ENCODE measurements at places on chromosomes 6 and 20.
A peak's percentile ranks its signal among the peaks of the same experiment; 100 is the strongest.

GRCh38 chr6:104574135-104574750 lies 285.5 kb downstream of the HACE1 start:
- peak; percentile 50 for DNase-seq

GRCh38 chr6:16306334-16306733 lies 67.9 kb downstream of the GMPR start:
- DNase-seq = peak; percentile 58

DNA sequence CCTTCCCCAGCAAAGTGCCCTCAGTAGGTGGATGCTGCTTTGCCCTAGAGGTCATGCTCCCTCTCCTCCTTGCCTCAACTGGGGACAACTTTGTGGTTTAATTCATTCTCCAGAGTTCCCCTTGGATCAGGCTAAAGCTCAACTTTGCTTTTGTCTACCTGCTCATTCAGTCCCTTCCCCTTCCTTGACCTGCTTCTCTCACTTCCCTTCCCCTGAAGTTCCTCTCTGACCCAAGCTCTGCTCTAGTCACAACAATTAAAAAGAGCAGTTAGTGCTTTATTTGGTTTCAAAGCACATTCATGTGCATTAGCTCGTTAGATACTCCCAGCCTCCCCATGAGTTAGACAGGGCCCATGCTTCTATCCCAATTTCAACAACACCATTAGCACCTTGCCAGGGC lies 71.3 kb downstream of the DZANK1 start:
- DNase-seq = no peak

DNA sequence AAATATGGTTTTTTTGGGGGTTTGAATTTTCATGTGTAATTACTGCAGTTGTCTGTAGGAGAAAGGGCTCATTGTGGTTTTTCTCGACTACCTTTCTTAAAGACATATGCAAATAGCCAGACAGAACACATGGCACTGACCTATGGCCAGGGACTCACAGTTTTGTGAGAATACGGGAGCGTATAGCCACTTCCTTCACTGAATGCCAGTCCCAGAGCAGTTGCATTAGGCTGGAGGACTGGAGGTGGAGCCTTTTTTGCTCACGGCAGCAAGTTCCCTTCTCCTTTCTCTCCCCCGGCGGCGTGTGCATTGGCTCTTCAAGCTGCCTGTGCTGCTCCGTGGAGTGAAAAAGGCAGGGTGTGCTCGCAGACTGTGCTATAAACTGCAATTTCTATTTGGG lies 114.9 kb downstream of the AKAP7 start:
- peak; percentile 79 for DNase-seq

- no peak for DNase-seq
Measured at GRCh38 chr6:13383328-13384163, 55.2 kb upstream of the TBC1D7 start.

DNA sequence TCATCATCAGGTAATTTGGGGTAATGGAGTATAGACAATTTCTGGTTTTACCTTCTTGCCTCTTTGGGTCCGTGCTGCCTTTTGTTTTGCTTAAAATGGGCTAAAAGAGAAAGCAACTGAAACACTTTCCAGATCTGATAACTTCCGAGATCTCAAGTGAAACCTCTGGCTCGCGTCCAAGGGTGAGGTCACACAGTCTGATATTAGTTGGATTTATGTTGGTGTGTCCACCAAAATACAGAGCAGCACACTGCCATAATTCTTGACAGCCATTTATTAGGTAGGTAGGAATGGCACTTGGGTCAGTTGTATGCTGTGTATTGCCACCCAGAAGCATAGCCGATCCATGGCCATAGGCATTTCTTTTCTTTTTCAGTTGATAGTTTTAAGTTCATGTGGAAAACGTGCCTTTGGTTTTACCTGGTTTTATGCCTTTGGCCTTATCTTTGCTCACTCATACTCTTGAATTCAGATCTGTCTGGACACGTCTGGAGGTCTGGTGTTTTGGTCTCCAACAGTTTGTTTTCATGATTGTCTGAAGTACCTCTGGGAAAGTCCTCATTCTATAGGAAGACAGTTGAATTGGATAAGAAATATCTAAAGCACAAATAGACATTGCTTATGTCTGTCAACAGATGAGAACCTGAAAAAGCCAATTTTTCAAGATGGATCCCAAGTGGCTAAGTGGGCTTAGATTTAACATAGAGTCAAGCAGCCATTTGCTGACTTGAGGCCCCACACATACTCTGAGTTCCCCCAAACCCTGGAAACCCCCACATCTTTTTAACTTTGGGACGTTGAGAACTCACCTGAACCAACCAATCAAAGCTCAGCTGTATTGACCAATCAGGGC lies 320.8 kb downstream of the SOX4 start:
- DNase-seq = no peak

DNA sequence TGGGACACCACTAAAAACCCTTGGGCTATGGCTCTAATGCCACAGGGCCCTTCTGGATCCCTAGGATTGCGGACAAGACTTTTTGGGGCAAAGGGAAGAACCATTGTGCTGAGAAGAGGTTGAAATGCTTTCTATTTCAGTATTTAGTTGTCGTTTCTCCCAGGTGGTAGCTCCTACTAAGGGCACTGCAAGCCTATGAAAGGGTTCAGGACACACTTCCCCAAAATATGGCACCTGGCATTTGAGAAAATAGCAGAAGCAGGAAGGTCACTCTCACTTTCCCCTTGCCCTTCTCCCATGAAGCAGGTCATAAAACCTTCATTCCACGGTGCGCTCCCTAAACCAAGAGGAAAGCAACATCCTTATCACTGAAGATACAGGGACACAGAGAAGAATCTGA lies 125.4 kb upstream of the GPR6 start:
- peak; percentile 28 for DNase-seq

DNA sequence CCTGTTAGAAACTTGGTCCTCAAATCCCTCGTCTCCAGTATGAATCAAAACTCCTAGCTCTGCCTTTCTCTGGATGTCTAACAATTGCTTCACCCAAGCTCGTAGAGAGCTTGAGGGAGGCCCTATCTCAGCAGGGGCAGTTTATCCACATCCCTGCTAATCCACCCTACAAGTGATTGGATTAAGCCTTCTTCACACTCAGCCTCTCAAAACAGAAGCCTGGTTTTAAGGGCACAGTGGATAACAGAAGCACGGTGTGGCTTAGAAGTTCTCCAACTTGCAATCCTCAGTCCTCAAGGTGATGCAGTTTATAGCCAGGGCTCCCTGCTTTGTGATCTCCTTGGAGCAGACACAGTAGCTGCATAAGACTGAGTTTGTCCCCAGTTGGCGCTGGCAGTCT lies 383.9 kb downstream of the KIF16B start:
- peak; percentile 48 for DNase-seq

DNA sequence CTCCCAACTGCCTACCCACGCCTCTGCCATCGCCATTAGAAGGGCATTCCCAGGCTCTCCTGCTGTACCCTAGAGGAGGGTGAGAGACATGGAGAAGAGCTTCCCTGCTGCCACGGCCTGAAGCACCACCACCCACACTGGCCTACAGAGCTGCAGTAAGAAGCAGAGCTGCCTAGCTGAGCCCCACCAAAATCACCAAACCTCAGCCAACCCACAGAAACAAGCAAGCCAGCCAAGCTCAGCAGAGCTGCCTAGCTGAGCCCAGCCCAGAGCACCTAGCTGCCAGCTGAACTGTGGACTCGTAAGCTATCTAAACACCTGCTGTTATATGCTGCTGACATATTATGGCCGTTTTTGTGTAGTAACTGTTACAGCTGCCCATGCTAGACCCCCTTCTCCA lies 149.2 kb downstream of the PCSK2 start:
- DNase-seq = no peak

DNA sequence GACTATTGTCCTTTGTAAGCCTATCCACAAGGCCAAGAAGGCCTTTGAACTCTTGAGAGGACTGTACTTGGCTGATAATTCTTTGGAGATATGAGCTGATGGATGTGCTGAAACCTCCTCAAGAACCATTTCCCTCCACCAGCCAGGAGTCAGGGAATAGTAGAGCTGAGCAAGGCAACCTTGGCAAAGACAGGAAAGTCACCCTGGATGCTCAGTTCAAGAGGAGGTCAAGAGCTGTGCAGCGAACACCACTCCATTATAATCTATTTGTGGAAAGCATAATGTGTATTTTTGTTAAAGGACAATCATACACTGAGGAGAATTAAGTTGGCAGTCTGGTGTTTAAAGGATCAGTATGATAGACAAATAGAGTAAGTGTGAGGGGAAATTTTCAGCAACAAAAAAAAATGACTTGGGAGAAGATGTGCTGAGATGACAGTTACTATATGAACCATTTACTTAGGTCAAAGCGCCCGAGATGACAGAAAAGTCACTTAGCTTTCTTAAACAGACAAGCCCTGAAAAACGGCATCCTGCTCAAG lies 177.2 kb upstream of the COL21A1 start:
- no peak for DNase-seq

DNA sequence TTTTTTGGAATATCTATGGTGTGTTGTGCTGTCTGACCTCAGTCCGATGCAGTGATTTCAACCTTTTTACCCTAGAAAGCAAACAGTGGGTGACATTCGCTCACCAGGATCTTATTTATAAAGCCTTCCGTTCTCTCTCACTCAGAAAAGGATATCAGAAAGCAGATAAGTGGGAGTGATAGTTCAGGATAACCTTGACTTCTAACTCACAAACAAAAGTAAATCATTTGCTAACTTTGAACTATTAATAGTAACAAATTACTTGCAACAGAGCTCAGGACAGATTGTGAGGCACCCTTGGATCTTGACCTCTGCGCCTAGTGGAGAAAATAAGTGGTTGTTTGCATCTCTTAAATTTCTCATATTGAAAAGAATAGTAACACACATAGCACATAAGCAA lies 637.1 kb upstream of the CITED2 start:
- DNase-seq = no peak

DNA sequence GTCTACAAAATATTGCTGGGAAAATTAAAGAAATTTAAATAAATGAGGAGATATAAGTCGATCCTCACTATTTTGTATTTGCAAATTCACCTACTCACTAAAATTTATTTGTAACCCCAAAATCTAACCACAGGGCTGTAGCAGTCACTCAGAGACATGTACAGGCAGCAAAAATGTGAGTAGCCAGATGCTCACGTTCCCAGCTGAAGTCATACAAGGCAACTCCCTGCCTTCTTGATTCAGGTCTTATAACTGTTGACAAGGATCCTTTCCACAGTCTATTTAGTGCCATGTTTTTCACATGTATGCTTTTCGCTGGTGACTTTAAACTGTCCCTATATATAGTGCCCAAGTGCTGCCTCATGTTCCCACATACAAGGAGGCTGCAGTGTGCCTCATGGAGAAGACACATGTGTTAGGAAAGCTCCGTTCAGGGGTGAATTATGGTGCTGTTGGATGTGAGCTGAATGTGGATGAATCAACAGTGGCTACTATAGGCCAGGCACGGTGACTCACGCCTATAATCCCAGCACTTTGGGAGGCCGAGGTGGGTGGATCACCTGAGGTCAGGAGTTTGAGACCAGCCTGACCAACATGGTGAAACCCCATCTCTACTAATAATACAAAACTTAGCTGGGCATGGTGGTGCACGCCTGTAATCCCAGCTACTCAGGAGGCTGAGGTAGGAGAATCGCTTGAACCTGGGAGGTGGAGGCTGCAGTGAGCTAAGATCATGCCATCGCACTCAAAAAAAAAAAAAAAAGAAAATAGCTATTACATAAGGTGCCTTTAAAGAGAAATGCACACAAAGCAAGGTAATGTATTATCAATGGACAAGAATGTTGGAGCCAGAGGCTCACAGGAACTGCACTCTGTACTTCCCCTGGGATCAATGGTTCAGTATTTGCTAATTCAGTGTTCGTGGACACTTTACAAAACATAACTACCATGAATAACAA lies 55.3 kb downstream of the STK35 start:
- DNase-seq = no peak

Data from endodermal cell (in vitro differentiated cells).